ENCODE measurements at places on chromosomes 16 and 17.

GRCh38 chr16:47258874-47259461 lies 115.2 kb upstream of the NETO2 start:
- DNase-seq: peak; percentile 50

DNA sequence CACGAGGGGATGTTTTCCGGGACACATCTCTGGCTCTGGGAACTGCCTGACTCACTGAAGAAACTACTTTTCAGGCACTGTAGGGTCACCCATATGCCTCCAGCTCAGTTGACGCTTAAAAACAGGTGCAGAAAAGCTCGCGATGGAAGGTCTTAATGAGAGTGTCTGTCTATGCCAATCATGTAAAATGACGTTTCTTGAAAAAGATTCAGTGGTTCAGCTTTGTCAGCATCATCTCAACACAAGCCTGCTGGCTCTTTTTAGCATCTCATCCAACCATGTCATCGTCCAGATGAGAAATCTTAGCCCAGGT lies 27.5 kb downstream of the OR1D5 start:
- DNase-seq: no peak

GRCh38 chr17:46150216-46150963 lies 42.8 kb downstream of the KANSL1 start:
- DNase-seq: no peak

GRCh38 chr17:80029258-80029974 lies 6.3 kb downstream of the TBC1D16 start:
- DNase-seq: peak; percentile 60

GRCh38 chr16:72311426-72311825 lies 139.5 kb upstream of the PMFBP1 start:
- DNase-seq: peak; percentile 70

DNA sequence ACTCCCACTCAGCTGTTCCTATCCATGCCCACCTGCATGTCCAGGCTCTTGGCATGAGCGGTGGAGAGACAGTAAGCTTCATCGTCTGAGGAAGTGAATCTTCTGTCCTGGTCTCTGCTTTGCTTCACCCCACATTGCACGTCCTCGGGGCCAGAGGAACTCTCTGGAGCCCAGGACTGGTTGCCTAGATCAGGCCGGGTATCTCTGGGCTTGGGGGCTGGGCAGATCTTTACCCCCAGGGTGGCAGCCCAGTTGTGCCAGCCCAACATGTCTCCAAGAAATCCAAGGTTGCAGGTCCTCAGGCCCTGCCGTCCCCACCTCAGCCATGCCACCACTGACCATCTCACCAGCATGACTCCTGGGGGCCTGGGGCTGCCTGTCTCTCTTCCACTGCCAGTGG lies 58.3 kb downstream of the BEAN1 start:
- no peak for DNase-seq

DNA sequence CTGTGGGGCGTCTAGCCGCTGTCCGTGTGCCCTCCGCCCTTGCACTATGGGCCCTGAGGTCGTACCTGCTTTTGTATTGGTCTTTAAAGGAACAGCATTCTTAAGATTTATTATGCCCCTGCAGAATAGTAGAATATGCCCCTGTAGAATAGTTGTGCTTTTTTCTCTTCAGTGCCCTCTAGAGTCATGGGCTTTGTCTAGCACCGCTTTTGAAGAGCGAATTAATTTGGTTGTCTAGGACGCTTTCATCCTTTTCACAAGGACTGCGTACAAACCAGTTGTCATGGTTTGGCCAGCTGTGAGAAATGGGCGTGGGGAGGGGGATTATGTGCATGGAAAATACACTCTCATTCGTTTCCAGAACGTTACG lies 621 bp downstream of the CEP95 start:
- peak; percentile 79 for DNase-seq

DNA sequence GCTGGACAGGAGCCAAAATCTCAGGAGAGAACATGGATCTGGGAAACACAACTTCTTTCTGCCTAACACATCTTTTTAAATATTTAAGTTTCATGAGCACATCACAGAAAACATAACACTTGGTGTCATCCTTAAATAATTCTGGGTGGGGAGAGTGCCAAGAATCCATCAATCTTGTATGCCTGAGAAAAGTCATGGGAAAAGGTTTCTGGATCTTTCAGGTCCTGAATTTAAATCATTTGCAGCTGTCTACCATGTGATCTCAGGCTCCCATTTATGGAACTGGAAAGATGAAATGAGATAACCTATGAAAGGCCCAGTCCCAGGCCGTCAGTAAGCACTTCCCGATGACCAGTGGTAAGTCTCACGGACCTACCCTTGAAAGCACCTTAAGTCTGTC lies 15.1 kb downstream of the CDH11 start:
- DNase-seq: no peak

GRCh38 chr16:55964923-55965475 lies 89.8 kb upstream of the CES5A start:
- DNase-seq: no peak

DNA sequence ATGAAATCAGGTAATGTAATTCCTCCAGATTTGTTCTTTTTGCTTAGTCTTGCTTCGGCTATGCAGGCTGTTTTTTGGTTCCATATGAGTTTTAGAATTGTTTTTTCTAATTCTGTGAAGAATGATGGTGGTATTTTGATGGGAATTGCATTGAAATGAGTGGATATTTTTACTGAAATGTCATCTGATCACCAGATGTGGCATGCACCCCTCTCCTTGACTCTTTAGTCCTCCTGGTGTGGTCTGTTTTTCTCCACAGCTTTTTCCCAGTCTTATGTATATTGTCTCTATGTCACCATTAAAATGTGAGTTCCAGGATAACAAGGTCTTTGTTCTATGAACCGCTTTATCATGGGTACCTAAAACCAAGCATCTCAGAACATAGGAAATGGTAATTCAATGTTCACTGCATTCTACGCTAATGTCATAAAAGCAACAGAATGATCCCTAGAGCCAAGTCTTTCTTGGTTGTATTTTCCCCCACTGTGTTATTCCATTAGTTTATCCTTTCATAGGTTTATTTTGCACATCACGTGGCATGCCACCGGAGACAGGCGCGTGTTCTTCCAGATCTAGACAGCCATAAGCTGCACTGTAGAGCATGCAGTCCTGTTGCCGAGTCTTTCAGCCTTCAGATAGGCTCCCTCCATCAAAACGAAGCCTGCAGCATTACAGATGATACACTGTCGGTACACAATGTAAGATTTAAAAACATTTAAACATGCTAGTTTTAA lies 172.5 kb downstream of the RPTOR start:
- DNase-seq: no peak

DNA sequence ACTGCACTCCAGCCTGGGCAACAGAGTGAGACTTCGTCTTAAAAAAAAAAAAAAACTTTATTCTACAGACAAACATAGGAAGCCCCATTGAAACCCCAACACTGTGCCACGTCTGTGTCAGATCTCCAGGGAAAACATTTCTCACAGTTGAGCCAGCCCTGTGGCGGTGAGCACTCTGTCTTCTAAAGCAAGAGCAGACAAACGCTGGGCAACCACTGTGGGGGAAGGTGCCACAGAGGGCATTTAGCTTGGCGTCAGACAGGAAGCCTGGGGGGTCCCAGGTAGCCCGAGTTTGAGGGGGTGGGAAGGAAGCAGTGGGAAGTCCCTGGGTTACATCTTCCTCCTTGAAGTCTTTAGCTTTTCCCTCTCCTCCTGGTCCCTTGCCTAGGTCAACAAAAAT lies 16.0 kb downstream of the C17orf100 start:
- no peak for DNase-seq

DNA sequence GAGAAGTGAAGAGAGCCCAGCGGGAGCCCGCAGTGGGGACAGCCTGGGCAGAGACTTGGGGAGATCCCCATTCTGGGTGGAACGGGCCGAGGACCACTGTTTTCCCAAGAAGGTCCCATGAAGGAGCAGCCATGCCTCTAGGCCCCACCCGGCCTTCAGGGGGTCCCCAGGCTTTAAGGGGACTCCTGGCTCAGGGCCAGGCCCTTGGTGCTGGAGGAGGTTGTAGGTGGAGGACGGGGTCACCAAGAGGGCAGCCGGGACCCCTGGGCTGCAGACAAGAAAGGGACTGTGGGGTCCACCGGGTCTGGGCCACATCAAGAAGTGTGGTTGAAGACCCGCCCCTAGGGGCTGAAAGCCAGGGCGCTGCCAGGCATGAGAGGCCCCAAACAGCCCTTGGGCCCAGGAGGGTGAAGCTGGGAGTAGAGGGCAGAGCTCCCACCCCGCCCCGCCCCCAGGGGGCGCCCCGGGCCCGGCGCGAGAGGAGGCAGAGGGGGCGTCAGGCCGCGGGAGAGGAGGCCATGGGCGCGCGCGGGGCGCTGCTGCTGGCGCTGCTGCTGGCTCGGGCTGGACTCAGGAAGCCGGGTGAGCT lies at the start of gene PRSS21:
PRSS21 (plus strand) TSS at position 487 of the 589 bp plus-strand sequence; CDS start at position 519, 32 bp downstream.
- DNase-seq: no peak

- DNase-seq: no peak
These were observed 198.0 kb downstream of the XYLT1 start for GRCh38 chr16:17272716-17273115.

DNA sequence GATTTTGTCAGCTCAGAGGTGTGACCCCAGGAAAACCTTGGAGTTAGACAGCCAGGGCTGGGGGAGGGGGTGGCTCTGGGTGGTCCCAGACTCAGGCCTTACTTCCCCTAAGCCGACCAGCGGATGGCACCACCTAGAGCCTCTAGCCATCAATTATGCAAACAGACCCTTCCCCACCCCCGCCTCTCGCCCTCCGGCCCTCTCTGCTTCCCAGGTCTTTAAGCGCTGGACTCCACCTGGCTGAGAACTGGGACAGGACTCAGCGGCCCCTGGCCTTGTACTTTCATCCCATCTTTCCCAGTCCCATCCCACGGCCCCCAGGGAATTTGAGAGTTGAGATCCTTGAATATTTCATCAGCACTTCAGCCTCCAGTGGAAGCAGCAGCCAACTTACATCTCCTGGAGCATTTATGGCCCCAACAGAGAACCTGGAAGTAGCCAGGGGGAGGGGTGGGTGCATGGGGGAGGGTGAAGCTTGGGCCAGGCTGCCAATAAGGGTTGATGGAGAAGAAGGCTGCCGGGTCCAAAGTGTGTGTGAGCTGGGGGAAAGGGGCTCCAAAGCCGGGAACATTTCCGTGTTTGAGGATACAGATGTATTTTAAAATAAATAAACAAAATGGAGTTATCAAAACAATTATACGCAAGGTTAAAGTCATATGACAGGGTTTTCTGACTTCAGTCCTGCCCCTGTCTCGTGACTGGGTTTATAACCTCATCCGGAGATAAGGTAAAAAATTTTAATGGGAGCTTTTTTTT lies 7.5 kb upstream of the JUP start:
- peak; percentile 96 for DNase-seq

DNA sequence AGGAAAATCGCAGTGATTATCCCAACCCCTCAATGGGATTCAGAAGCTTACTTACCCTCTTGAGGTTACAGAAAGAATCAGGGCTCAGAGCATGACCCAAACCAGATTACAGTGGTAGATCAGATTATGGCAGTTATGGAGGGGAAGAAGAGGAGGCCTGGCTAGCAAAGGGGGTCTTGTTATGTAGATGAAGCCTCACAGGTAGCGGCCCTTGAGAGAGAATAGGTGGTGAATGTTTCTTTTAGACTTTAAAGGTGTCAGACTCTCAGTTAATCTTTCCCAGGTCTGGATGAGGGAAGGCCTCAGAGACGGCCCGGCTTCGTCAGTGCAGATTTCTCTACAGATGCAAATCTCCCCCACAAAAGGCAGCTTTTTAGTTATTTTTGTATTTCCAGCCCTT lies 15.6 kb downstream of the RNF112 start:
- peak; percentile 57 for DNase-seq

Measured in mesendoderm (in vitro differentiated cells).